ENCODE measurements at places on chromosomes 13 and 19.

GRCh38 chr13:20796791-20797508 lies 23.2 kb upstream of the EEF1AKMT1 start:
- DNase-seq = no peak

DNA sequence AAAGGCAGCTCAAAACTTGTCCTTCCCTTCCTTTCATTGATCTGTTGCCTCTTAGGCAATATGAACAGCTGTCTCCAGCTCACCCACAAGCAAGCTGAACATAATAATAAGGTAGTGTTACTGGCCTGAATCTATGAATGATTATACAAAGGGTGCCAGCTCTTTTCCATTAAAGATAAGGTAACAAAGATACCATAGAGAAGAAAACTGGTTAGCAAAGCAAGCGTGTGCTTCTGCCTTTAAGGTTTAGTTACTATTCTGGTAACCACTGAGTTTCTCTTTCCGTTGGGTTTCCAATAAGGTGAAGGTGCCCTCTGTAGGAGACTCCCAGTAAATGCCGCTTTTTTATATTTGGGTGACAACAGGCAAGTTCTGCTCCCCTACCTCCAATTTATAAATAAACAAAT lies 12.1 kb upstream of the DACH1 start:
- DNase-seq = peak; percentile 59

DNA sequence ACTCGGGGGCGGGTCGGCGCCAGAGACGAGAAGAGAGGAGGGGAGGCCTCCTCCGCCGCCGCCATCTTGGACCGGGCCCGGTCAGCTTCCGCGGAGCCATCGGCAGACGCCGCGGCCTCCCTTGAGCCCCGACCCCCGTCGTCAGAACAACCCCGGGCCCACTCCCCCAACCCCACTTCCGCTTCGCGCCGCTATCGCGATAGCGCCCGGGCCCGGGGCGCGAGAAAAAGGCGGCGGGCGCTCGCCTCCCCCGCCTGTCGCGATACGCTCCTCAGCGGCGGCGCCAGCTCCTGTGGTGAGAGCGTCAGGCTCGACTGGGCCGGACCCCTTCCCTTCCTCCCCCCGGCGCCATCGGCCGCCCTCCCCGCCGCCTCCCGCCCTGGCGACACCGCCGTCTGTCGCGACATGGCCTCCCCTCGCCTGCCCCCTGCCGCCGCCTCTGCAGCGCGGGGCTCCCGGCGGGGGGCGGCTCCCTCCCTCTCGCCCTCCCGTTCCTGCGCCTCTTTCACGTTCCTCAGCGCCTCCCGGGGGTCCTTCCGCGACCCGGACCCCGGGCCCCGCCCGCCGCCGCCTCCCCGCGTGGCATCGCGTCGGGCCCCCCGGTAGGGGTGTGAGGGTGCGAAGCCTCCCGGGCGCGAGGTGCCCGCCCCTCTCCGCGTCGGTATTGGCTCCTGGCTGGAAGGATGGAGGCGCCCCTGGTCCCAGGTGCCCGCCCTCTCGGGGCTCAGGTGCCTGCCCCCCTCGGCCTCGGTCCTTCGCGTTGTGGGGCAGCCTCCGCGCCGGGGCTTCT lies at the start of gene CNOT3:
TSS of gene CNOT3 (plus strand) at position 64 of the 790 bp plus-strand sequence. CDS start 5,217 bp downstream, outside the sequence.
- peak; percentile 29 for DNase-seq

GRCh38 chr19:41159881-41160280 lies 33.1 kb upstream of the CYP2S1 start:
- DNase-seq = no peak

GRCh38 chr19:41265395-41266153 lies 1.4 kb downstream of the HNRNPUL1 start:
- peak; percentile 10 for DNase-seq

- DNase-seq = no peak
These were observed 1066.7 kb upstream of the PCDH20 start for GRCh38 chr13:62482351-62482750.

- DNase-seq = no peak
These were observed 2.3 kb downstream of the KCNN1 start for GRCh38 chr19:17969096-17969792.

DNA sequence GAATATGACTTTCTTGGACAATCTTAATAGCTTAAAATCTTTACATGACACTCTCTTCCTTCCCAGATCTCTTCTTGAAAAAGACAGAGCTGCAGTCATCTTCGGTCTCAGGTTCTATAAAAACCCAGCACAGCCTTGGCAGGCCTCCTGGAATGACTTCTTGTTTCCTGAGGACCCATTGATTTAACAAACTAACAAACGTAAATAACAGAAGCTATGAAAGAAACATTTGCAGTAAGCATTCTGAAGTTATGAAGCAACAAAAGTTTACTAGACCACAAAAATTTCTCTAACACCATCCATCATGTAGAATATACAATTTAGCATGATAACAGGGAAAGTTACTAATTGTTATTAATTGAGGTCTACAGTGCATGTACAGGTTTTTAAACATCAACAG lies 62.8 kb upstream of the STARD13 start:
- DNase-seq = no peak

DNA sequence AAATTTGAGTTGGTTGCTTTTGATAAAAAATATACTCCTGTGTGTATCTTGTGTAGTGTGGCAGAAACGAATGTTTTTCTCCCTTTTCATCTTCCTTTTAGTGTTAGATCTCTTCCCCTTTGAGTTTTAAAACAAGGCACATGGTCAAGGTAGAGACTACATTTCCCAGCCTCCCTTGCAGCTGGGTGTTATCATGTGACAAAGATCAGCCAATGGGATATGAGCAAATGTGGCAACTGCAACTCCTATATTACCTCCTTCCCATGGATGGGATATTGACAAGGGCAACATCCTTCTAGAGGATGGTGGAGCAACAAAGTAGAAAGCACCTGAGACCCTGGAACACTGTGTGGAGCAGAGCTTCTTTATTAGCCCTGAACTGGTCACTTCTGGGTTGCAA lies 42.4 kb downstream of the ADGRE3 start:
- no peak for DNase-seq

DNA sequence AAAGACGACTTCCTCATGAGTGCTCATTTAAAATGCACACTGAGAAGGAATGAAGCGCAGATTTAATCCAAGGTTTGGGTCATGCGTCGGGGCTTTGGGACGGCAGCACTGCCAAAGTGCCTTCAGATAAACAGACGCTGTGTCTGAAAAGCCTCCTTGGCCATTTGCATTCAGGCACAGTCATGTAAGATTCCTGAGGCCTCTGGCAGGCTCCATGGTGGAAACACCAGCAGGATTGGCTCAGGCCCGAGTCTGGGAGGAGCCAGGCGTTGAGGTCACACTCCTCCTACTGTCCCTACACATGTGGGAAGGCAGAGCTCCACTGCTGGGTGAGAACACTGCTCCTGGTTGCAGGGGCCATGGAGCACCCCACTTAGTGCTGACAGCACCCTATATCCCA lies 113.3 kb upstream of the KL start:
- no peak for DNase-seq

GRCh38 chr19:34497112-34497805 lies 15.7 kb downstream of the WTIP start:
- DNase-seq = no peak

- no peak for DNase-seq
These were observed 1060.4 kb downstream of the EFNB2 start for GRCh38 chr13:105474983-105475610.

- no peak for DNase-seq
These were observed 81.3 kb upstream of the UBL3 start for GRCh38 chr13:29931696-29932095.

DNA sequence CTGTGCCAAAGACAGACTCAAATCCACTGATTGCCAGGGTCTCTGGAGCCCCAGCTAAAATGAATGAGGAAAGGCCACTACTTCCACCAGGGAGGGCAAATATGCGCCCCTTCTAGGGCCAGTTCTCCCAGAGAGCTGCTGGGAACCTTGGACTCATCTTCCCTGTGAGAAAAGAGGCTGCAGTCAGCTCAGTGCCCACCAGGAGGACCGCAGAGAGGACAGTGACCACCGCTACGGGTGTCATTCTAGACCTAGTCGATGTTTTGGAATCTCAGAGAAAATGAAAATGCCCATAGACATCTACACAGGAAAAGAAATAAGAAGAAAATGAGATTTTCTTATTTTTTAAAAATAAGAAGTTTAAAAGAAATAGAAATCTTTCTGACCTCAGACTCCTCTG lies 235.1 kb downstream of the UQCRFS1 start:
- no peak for DNase-seq

DNA sequence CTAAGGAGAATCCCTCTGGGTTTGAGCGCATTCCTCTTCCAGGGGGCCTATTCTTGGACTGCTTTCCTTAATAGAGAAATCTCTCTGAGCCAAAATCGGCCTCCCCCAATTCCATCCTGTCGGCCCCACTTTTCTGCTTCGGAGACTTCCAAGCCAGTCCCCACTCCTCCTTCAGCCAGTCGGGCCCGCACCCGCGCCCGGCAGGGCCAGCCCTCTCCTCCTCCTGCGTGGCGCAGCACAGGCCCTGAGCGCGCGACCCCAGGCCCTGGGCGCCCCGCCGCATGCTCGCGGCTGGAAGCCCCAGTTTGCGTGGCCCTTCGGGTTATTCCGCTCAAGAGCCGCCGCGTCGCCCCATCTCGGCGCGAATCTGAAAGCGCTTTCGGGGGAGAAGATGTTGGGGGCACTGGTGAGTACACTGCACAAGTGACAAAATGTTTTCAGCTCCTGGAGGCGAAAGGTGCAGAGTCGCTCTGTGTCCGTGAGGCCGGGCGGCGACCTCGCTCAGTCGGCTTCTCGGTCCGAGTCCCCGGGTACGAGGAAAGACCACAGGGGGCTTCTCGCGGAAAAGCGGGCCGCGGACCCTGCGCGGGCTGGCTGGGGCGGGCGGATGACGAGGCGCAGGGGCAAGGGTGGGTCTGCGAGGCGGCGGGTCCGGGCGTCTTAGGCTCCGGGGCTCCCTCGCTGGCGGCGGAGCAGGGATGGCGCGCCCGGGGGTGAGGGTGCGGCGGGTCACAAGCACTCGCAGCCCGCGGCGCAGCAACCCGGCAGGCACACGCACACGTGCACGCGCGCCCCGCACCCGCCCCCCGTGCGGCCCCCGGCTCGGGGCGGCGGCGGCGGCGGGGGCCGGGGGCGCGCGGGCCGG lies at the start of gene IL17D:
TSS of gene IL17D (plus strand) at position 785 of the 865 bp plus-strand sequence. CDS start 303 bp downstream, outside the sequence.
- peak; percentile 32 for DNase-seq

- no peak for DNase-seq
These were observed 117.5 kb downstream of the ATP8A2 start for GRCh38 chr13:25489238-25489637.

DNA sequence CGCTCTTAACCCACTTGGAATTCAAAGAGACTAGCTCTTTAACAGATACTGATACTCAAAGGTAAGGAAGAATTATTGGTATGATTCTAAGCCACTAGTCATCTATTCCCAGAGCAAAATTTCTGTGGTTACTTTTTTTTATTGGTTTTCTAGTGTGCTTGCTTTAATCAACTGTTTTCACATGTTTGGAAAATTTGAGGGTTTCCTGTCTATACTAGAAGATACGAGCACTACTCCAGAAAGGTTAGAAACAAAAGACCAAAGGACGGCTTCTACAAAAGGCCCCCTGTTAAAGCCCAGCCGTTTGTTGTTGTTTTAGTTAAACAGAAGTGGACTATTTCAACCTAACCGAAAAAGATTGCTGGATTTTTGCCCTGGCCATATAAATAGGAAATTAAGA lies 18.5 kb upstream of the LPAR6 start:
- DNase-seq = no peak

DNA sequence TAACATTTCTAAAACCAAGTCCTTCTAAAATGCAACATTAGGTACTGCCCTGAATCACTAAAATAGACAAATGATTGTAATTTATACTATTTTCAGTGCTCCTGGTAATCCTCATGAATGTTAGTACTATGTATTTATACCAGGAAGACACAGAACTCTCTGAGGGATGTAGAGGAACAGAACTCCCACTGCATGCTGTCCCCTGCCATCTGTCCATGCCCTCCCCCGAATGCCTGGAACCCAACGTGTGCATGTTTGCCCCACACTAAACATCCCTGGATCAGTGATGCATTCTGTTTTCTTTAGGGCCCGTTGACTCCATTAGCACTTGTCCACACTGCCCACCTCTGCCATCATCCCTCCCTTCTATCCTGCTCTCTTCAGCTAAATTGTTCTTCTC lies 26.5 kb downstream of the ENOX1 start:
- DNase-seq = no peak

- DNase-seq = no peak
These were observed 52.8 kb downstream of the THSD1 start for GRCh38 chr13:52353193-52353592.

DNA sequence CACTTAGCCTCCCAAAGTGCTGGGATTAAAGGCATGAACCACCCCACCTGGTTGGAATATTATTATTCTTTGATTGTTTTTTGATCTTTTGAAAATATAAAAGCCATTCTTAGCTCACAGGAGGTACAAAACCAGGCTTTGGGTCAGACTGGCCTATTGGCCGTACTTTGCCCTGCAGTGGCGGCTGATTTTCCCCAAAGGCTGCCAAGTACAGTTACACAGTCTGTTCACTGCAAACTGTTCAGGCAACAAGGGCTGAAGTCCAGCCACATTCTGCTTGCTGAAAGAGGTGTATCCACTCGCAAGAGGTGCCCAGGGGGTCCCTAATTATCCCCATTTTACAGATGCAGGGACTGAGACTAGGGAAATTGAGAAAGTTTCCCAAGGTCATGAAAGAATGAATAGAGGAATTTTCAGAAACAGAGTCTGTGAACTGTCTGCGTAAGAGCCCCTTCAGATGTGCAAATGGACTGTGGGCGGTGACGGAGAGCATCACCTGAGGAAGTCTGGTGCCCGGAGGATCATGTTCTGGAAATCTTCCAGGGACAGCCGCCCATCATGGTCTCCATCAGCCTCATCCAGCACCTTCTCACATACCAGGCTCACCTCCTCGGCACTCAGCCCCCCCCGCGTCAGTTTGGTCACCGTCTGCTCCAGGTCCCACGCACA lies 9.0 kb downstream of the CIB3 start:
- no peak for DNase-seq

DNA sequence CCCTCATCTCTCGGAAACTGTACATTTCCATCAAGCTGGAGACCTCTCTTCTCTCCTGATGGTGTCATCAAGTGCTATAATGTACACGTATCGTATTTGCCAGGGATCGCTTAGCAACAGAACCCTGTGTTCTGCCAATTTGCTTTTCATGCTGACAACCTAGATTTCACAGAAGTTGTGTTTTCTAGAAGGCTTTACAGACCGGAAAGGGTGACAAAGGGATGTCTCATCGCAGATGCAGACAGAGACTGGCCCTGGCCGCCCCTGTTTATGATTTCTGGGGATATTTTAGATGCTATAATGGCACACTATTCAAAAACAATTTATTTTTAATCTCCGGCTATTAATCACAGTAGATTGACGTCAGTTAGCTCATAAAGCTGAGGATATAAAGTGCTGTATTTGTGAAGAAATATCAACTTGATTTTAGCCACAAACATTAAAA lies 291.4 kb downstream of the IRS2 start:
- DNase-seq = no peak

DNA sequence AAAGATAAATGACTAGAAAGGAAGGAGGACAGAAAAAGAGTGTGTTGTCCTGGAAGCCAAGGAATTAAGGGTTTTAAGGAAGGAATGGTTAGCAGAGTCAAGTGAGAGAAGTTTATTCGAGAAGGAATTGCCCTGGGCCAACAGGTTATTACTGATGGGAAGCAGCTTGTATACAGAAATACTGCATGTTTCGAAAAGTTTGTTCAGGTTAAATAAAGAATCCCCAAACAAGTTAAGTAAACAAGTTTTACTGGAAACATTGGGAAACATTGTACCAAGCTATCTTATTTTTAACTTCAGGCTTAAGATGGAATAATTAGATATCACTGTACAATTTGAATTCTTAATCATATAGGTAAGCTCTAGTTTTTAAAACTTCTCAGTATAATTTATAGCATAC lies 28.2 kb upstream of the FBXL3 start:
- DNase-seq = no peak

- no peak for DNase-seq
These were observed 676.1 kb upstream of the KLHL1 start for GRCh38 chr13:70784207-70784989.

Data from MM.1S (cell line).